ENCODE measurements at places on chromosomes 1 and 21.

GRCh38 chr1:193221651-193222050 is 35.2 kb upstream of the B3GALT2 start:
- DNase-seq, result no peak

DNA sequence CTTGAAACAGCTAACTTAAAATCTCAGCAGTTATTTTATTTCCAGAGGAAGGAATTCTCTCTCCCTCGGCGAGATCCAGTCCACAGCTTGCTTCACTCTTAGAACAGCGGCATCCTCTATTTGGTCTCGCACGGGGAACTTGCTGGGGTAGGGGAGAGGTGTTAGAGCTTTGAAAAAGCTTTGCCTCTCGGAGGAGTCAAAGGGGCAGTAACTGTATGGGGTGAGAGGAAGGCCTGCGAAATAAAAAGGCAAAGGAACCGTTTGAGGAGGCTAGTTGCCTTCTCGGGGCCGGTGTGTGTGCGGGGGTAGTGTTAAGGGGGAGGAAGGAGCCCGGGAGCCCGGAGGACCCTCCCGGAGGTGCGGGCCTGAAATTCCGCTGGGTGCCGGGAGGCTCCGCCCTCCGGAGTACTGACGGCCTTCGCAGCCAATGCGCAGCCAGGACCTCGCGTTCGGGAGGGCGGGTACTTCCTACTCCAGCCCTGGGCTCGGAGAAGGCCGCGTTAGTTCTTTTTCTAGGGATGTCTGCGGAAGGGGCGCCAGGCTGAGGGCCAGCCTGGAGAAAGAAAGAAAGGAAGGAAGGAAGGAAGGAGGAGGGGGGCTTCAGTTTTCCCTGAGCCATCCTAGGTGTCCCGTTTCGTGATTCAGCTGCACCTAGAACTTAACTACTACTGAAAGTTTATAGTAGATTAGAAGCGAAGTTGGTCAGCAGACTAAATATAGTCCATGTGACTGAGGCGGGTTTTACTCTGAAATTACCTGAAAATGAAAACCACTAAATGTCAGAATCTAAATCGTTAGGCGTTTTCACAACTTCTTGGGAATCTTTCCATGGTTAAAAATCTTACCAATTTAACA is 2.2 kb downstream of the NEK7 start:
- DNase-seq, result peak; percentile 93

DNA sequence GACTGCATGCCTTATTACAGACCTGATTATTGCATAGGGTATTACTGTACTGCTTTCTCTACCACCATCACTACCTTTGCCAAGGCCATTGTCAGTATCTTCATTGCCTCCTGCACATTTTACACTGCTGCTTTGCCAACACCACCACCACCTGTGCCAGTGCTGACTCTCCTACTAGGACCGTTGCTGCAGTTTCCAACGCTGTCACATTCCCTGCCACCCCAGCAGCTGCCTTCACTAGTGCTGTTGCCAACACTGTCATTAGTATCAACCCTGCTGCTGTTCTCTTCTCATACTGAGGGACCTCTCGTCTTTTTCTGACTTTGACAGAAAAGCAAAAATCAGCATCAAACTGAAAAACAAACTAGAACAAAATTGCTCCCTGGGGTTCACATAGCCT is 394.9 kb upstream of the B3GALT2 start:
- no peak for DNase-seq

DNA sequence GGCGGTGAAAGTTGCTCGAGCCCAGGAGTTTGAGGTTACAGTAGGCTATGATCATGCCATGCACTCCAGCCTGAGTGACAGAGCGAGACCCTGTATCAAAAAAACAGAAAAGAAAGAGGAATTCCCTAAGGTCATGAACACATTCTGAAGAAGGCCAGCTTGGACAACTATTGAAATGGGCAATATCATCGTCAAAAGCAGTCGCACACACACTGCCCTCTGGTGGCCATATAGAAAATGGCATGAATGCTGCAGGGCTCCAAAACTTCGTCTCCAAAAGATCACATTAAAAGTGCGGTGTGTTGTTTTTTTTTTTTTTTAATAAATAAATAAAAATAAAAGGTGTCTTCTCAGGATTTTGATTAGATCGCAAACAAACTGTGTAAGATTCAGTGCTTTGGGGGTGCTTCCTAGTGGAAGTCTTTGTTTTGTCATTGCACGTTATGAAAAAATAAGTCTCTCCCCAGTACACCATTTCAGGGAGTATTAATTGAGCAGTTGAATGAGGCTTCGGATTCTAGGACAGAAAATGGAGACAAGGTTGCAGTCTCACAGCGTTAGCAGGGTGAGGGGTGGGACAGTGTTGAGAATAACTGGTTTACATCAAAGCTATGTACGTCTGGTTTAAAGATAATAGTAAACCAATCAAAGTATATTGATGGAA is 87.5 kb upstream of the FMN2 start:
- peak; percentile 47 for DNase-seq

GRCh38 chr1:27603309-27603680 is 649 bp downstream of the AHDC1 start:
- no peak for DNase-seq

- peak; percentile 25 for DNase-seq
Observed at GRCh38 chr1:44294588-44295007, 60.5 kb downstream of the ERI3 start.

DNA sequence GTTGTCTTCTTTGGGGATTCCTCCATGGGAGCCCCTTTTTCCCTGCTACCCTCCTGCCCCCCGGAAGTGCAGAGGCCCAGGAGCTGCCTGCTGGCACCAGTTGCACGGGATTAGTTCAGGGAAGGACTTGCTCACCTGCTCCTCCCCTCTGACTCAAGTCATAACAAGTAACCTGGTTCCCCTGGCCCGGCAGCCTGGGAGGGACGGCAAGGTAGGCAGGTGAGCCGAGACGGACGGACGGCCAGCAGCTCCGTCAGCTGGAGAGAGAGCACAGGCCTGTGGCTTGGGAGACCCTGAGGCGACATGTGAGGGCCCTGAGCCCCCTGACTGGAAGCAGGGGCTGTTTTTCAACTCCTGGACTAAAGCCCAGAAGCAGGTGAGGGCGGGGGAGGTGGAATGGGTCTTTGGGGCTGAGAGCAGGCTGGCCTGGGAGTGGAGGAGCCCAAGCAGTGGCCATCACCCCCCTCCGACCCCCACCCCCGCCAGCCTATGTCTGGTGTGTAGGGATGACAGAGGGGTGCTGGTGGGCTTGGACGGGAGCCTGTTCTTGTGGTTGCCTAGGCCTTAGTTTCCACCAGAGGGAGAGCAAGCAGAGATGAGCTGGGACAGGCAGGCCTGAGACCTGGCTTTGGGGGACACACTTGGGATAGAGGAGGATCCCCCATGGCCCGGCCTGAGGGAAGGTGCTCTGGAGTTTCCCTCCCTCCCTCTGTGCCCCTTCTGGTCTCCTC is at the start of gene INAVA:
Gene INAVA (plus strand): TSS at position 189 of the 731 bp plus-strand sequence. CDS start 3,501 bp downstream, outside the sequence.
- no peak for DNase-seq

All from inflammatory macrophage treated with lipopolysaccharide for 1 hour (primary cell).